Activated naive CD8-positive, alpha-beta T cell treated with anti-CD3 and anti-CD28 coated beads for 36 hours (primary cell): ENCODE measurements at places on chromosomes 13 and 19.
A peak's percentile ranks its signal among the peaks of the same experiment; 100 is the strongest.

DNA sequence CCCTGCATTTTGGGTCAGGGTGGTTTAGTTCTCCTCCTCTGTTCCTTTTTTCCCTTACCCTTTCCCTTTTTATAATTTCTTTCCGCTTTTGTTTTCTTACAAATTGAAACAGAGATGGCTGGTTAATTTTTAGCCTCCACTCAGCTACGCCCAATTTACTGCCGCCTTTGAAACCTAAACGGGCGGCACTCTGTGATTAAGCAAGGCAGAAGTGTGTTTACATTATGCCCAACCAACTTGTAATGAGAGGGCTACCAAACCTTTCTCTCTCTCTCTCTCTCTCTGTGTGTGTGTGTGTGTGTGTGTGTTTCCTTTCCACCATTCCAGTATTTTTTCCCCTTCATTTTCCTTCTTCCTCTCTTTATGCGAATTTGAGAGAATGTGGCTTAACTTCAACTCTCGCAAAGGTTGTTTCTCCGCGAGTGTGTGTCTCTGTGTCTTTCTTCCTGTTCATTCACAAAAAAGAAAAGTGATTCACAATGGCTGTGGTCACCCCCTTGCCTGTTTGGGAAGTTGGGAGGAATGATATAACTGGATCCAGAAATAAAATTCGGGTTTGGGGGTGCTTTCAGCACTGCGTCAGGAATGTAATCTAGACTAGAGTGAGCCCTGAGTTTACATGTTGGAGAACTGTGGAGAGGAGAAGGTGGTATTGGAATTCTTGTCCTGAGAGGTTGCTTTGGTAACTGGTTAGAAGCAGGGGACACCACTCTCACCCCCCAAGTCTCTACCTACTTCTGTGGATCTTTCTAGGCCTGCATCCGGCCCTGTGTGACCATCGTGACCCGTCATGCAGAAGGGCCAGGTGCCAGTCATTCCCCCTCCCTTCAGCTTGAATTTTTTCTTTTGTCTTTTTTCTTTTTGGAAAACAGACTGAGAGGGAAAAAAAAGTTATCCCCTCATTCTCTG, 31.4 kb downstream of the NFIX start:
- no peak for DNase-seq

DNA sequence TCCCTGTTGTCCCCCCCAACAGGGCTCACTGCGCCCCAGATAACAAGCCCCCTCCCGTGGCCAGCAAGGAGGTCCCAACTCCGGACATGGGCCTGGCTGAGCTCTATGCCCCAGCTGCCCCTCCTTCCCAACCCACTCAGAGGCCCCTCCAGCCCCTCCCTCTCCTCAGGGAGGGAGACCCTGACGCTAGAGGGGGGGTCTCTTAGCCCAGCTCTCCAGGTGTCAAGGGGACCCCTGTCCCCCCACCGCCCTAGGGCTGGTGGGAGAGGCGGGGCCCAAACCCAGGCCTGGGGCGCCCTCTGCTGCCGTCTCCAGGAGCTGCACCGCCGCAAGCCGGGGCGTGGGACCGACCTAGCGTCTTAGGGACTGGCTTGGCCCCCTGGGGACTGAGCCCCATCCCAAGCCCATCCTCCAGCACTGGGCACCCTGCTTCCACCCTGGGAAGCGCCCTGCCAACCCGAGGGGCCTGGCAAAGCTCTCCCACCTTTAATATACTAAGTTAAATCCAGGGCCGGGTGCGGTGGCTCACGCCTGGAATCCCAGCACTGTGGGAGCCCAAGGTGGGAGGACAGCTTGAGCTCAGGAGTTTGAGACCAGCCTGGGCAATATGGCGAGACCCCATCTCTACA, 1.4 kb downstream of the GRIN3B start:
- peak; percentile 75 for DNase-seq

- no peak for DNase-seq
Observed at GRCh38 chr13:100022798-100023197, 41.2 kb downstream of the ZIC2 start.

GRCh38 chr13:29101409-29101808, 281.3 kb downstream of the MTUS2 start:
- no peak for DNase-seq

DNA sequence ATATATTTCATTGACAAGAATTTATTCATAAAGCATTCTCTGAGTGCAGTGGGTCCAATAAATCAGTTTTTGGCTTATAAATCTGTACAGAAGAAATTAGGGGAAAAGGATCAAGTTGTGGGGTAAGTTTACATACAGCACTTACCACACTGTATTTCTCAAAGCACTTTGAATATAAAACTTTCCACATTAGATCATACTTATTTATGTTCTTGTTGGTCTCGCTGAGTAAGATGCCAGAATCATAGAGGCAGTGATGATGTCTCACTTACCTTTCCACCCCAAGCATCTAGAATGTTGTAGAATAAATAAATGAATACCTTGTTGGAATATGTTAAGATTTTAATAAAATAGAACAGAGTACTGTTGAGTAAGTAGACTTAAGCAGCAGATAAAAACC, 279.1 kb downstream of the PCDH20 start:
- DNase-seq, result no peak

DNA sequence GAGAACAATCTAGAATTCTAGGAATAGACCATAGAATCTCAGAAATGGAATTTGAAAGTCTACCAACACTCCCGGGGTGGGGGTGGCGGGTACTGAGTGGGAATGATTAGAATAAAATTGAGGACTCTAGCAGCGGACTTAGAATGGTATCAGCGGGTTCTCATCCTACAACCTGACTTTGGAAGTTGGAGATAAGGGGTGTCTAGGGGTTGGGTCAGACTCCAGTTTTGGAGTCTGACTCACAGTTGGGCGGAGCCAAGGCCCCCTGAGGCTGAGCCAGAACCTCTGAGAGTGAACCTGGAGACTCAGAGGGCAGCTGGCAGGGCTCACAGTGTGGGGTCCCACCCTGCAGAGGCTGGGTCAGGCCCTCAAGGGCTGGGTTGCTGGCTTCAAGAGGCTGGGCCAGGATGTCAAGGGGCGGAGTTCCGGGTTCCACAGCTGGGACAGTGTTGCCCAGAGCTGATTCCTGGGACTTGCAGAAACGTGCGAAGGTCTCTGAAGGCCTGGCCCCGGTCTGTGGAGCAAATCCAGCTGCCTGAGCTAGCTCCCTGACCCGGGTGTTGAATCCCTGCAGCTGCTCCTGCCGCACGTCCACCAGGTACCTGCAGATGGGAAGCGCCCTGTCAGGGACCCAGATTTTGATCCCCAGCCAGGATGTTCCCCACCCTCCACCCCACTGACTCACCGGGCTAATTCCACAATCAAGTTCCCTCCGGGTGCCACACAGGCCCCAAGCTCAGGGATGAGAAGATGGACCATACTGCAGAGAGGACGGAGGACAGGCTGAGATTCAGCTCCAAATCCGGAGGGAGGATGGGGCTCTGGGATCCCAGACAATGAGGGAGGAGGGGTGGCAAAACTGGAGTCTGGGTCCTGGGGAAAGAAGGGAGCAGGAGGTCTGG, 1.6 kb upstream of the TNNI3 start:
- no peak for DNase-seq

DNA sequence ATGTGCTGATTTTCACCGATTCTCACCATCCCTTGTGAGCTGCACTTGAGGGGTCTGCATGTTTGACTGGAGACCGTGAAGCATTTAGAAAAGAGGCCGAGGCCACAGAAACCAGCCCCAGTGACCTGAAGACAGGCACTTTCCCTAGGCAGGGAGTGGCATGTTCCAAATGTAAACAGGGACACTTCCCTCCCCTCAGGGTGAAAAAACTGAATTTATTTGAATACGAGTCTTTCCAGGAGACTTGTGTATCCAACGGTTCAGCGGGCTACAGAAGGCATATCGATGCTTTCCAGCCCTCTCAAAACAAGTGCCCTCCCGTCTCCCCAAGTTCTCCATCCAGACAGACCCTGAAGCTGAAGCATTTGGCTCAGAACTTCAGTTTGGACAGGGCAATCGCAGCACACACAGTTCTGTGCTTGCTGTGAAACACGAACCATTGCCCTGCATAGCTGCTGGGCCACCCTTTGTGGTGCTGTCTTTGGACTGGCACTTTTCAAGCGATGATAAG, 106.1 kb downstream of the ZIC5 start:
- no peak for DNase-seq

GRCh38 chr19:13637664-13638063, 126.7 kb upstream of the MRI1 start:
- no peak for DNase-seq

DNA sequence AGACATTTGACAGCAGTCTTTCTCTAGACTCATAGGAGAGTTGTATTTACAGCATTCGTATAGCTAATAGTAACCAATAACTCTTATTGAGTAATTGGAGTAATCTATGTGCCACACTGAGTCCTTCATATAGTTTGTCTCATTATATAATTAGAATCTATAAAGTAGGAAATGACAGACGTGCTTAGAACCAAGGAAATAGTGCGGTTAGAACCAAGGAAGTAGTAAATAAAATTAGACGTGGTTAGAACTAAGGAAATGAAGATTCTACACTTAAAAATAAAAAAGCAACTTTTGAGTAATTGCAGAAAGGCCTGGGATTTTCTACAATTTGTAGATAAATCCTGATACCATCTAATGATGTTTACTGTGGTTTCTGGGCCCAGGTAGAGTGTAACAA, 107.8 kb upstream of the TNFSF11 start:
- DNase-seq, result no peak

- DNase-seq, result no peak
Observed at GRCh38 chr19:10815007-10815536, 20.9 kb downstream of the TMED1 start.

- no peak for DNase-seq
Observed at GRCh38 chr13:67139551-67139950, 90.6 kb downstream of the PCDH9 start.
